ENCODE measurements at places on chromosomes 1 and 21. TPM values are rescaled to one million over a fixed set of nuclear protein-coding genes. Genes with fewer than 3 reads are reported as not detected.

- no peak for DNase-seq
These were observed 166.7 kb downstream of the CLIC6 start for GRCh38 chr21:34835526-34835925.

DNA sequence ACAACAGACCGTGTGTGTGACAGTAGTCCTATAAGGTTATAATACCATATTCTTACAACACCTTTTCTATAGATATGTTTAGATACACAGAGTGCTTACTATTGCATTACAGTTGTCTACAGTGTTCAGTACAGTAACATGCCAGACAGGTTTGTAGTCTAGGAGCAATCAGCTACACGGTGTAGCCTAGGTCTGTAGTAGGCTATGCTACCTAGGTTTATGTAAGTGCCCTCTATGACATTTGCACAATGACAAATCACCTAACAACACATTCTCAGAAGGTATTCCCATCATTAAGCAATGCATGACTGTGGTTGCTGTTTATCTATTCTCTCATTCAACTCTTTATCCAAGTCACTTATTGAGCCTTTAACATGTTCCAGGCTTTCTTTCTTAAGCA lies 1.8 kb upstream of the WLS start:
- DNase-seq: no peak

DNA sequence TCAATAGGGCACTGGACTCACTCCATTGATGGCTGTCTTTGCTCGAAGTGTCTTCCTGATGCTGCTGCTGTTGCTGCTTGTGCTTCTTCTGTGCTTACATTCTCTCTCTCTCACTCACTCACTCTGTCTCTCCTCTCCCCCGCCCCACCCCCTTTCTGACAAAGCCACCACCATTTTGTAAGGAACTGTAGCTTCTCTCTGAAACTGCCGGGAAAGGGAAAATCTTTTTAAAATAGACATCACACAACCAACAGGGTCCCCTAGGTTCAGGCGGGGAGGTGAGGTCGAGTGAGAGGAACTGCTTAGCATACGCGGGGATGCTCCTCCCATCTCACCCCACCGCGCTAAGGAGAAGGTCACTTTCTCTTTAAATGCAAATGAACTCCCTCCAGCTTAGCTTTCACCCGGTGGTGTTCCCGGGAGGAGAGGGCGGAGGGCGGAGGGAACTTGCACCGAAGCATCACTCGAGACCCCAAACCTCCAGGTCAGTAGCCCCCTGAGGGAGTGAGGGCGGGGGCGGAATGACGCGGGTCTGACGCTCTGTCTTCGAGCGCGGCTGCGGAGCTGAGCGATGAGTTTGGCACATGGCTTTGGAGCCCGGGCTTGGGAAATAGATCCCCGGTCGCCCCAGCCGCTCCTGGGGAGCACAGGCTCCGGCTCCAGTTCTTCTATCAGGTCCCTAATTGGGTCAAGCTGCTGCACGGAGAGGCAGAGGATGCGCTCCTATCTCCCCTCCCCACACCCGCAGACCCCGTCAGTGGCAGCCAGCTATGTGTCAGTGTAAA lies at the start of gene CCDC28B:
Gene CCDC28B (plus strand): TSS at position 370 of the 785 bp plus-strand sequence. CDS start 1,341 bp downstream, outside the sequence.
- peak; percentile 57 for DNase-seq

DNA sequence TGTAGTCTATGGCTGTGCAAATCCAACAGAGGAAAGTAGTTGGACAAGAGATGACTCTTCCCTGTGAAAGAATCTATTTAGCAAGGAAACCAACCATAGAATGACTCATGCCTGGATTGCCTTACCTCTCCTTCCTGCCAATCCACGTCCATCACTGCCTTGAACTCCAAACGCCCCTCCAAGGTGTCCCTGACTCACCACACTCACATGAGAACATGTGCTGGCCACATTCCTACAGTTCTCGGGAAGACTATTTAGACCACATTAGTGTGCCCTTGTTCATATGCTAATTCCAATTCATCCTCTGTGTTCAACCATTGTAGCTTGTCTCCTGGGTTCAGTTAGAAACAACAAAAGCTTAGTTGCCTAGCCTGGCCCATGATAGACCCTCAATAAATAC lies 157.3 kb downstream of the SLC30A10 start:
- peak; percentile 99 for DNase-seq

- peak; percentile 73 for DNase-seq
These were observed 548.9 kb downstream of the NUF2 start for GRCh38 chr1:163870666-163871065.

GRCh38 chr1:204711947-204712701 lies 26.6 kb upstream of the LRRN2 start:
- DNase-seq: no peak

DNA sequence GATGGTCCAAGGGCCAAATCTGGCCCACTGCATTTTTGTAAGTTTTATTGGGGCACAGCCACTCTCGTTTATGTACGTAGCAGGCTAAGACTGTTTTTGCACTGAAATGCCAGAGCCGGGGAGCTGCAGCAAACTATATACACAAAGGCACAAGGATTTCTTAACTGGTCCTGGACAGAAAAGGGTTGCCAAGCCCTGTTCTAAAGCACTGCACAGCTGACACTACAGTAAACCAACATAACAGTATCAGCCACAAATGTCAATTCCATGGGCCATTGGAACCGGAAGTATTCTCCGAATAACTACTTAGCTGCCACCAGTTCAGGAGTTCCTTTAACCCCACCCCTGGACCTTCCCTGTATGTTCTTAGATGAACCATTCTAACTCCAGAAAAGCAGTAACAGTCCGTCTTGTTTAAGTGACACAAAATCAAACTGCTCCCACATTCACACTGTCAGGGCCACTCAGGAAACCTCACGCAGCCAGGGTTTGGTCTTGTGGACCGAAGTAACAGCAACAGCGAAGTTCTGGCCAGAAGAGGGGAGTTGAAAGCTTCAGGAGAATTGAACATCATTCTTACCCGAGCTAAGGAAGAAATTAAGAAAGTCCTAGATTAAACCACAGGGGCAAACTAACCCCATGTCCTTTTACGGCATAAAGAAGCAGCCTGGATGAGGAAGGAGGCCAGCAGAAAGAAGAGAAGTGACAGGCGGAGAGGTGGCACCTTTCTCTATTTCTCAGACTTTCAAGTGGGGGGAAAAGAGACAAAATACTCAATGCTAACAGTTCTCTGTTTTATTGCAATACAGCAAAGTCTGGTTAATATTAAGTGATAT lies 49.2 kb downstream of the COQ8A start:
- DNase-seq: no peak

DNA sequence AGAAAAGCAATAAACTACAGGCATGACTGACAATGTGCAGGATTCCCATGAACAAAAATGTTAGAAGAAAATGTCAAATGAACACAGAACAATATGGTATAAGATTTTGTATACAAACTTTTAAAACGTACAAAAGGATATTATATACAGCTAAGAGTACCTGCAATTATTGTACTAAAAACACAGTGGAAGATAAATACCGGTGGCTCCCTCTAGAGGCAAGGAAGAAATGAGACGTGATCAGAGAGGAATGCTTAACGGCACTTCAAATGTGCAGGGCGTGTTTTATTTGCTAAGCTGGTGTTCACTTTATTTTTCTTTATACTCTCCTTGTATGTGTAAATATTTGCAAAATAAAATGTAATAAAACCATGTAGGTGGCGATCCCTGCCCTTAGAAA lies 191.8 kb upstream of the SAMSN1 start:
- no peak for DNase-seq

GRCh38 chr1:11623702-11624101 lies 30.5 kb downstream of the FBXO2 start:
- DNase-seq: no peak

DNA sequence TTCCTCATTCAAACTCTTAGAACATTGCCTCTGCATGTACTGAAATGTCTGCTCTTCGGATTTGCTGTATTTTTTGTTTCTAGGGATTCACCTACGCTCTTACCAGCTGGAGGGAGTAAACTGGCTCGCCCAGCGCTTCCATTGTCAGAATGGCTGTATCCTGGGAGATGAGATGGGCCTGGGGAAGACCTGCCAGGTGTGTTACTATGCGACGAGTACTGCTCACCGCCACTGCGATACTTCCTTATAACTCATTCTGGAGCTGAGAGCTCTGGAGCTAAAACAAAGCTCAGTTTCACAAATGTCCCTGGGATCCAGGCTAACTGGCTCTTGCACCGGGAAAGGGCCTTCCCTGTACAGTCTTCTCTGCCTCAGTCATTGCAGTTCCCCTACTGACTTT lies 10.1 kb downstream of the CHD1L start:
- no peak for DNase-seq

- DNase-seq: no peak
These were observed 47.0 kb upstream of the COL6A1 start for GRCh38 chr21:45934554-45934953.

- no peak for DNase-seq
These were observed 38.0 kb upstream of the MAGOH start for GRCh38 chr1:53276153-53276901.

GRCh38 chr21:36891692-36892091 lies 74.8 kb downstream of the HLCS start:
- peak; percentile 50 for DNase-seq

- no peak for DNase-seq
These were observed 251.3 kb downstream of the SDCCAG8 start for GRCh38 chr1:243507001-243507671.

DNA sequence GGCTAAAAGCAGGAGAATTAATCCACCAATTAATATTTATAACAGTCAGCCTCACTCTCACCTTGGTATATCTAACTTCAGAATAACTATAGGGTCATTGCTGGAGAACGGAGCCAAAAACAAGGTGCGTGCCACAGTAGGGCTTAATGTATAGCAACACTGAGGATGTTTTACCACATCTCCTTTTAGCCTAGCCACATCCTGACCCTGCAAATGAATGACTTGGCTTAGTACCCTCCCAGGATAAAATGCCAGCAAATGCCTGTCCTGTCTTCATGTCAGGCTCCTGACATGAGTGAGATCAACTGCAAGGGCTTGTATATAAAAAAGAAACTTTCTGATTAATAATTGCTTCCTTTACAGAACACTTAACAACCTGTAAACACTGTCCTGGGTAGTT lies 2.7 kb upstream of the CDC42BPA start:
- no peak for DNase-seq

GRCh38 chr21:17455451-17455850 lies 57.4 kb upstream of the CXADR start:
- no peak for DNase-seq

GRCh38 chr1:210232511-210233215 lies at the start of gene SERTAD4:
Gene SERTAD4 (plus strand): TSS chr1:210232796. CDS start chr1:210237961, 5,165 bp downstream.
- DNase-seq: peak; percentile 32

DNA sequence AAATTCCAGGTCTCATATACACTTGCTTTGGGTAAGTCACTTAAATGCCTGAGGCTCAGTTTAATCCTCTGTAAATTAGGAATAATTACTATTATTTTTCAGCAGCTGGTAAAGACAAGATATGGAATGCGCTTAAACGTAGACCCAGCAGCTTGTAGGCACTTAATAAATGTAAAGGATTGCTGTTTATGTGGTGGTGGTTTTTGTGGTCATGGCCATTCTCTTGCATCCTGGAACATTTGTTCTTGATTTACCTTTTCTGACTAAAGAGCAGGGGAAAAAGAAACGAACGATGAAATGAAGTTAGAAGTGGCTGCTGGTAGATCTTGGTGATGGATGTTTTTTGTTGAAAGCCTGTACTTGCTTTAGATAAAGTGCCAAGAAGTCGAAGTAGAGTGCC lies 195.0 kb upstream of the FOXD3 start:
- DNase-seq: peak; percentile 73

- no peak for DNase-seq
These were observed 2.4 kb downstream of the TFAP2E start for GRCh38 chr1:35575416-35575958.

GRCh38 chr1:109639841-109640184 lies 16.1 kb upstream of the GSTM4 start:
- no peak for DNase-seq

- no peak for DNase-seq
These were observed 95.2 kb downstream of the ITPKB start for GRCh38 chr1:226643611-226644540.

The KCNT2 gene
- 5.9 TPM for total RNA-seq

The SLC2A1 gene
- total RNA-seq: 506 TPM

The COL24A1 gene
- total RNA-seq: 5.6 TPM

The UBIAD1 gene
- total RNA-seq: 15.4 TPM

The ATP6V1G3 gene
- total RNA-seq: not detected

The HUNK gene
- total RNA-seq: 0.34 TPM

The ZNF683 gene
- not detected for total RNA-seq

The LENEP gene
- total RNA-seq: not detected

The SV2A gene
- total RNA-seq: 6.8 TPM

All from astrocyte (in vitro differentiated cells and primary cell).